ENCODE measurements at places on chromosomes 2 and 18.

DNA sequence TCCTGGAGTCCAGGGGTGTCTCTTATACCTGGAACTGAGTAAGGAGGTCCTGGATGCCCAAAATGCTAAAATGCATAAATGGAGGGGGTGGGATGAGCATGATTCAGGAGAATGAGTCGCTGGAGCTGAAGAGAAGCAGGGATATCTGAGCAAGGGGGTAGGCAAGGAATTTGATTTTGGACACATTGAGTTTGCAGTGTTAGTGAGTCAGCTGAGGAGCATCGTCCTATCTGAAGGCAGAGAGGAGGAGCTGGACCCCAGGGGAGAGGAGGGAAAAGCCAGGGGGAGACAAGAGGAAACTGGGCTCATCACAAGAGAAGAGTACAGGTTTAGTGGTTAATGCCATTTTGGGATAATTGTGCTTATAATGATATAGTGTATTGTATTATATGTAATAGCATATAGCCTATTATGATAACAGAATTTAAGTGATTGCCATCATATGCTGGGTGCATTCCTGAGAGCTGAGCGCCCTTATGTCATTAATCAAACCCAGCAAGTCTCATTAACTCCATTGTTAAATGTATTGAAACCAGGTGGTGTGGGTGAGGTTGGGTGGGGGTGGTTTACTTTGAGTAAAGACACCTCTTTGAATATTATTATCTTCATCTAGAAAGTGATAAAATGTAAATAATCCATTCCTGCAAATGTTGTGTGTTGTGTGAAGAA is 12.4 kb downstream of the EHD3 start:
- peak; percentile 24 for DNase-seq

DNA sequence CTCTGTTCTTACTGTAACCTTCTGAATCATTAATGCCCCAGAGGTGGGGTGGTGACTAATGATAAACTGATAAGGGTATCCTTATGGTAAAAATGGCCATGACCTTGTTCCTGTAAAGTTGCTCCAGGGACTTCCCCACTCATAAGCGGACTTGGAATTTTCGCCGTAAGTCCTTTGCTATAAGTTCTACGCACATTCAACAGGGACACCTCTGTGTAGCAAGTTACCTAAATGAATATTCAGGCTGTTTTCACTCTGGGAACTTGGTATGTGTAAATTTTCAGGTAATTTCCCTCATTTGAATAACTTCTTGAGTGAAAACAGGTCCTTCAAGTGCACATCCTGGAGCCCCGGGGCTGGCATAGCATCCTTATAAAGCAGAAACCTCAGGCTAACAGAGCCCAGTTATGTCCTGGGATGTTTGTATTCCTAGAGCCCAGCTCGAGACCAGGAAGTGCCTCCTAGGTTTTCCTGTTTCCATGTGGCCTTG is 9.4 kb upstream of the AGFG1 start:
- DNase-seq: peak; percentile 64

GRCh38 chr2:33347856-33348255 is 128.6 kb upstream of the RASGRP3 start:
- DNase-seq: no peak

GRCh38 chr18:78773819-78774218 is 205.8 kb upstream of the SALL3 start:
- DNase-seq: no peak

GRCh38 chr2:226066391-226066790 is 666.9 kb downstream of the NYAP2 start:
- no peak for DNase-seq

DNA sequence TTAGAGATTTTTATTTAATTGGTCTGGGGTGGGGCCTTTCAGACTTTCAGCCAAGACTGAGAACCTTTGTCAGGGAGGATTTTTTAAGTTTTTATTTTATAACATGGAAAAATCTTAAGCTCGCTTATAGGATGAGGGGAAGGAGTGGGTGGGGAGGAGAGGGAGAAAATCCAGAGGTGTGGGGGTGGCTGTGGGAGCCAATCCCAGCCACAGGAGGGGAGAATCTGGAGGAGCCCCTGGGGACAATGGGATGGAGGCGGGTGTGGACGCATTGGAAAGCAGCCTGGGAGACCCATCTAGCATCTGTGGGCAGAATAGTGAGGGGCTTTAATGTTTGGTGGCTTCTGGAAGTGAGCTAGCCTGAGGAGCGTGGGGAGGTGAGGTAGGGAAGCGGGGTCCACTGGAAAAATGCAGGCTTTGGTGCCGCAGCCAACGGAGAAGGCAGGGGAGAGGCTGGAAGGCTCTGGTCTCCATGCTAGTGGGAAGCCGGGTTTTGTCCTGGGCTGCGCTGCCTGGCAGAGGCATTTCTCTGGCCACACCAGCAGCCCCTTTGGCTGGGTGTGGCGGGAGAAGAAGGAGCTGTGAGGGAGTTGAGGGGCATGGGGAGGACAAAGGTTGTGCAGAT is 11.5 kb upstream of the INPP5D start:
- no peak for DNase-seq

- no peak for DNase-seq
Measured at GRCh38 chr2:217570394-217570793, 432.4 kb downstream of the TNS1 start.

DNA sequence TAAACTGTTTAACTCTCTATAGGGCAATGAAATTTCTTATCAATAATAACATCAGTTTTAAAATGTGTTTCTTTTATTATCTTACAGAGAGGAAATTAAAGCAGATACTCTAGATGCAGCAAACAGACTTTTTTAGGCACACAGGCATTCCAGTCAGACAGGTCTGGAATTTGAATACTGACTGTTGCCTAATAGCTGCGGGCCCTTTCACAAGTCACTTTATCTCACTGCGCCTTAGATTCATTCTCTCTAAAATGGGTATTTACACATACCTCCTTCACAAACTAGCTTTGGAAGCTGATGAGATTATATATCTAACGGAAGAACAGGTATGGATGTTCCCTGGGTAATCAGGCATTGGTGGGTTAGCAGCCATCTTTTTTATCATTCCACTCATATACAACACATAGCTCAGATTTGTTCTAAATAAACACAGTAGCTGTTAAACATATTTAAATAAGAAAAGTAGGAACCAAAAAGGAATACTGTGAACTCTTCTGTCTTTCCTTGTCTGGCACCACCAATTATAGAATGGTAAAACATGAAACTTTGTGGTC is 104.2 kb downstream of the LRP2 start:
- no peak for DNase-seq

DNA sequence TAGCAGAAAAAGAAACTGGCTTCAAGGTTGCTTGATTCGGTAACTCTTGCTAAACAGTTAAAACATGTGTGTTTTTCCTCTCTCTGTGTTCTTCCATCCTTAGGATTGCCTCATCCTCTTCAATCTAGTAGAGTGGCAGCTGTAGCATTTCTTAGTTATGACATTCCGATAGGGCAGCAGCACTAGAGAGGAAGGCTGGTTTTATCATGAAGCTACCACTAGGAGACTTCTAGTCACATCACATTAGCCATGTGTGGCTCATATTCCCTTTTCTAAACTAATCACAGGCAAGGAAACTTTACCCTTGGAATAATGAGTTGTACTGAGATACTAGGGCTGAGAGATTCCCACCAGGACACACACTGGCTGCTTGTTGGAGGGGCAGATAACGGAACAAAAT is 187.6 kb downstream of the DOK6 start:
- DNase-seq: no peak

DNA sequence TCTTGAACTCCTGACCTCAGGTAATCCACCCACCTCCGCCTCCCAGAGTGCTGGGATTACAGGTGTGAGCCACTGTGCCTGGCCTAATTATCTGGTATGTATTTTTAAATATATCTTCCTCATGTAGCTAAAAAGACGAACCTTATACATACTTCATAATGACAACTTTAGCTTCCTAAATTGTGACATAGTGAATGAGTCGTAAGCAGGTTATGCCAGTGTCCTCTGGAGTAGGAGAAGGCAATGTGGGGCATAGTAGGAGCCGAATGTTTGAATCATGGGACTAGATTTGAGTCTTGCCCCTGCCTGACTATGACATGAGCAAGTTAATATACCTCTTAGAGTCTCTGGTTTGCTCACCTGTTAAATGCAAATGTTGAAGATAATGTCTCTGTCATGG is 95.8 kb upstream of the FOSL2 start:
- DNase-seq: peak; percentile 59

DNA sequence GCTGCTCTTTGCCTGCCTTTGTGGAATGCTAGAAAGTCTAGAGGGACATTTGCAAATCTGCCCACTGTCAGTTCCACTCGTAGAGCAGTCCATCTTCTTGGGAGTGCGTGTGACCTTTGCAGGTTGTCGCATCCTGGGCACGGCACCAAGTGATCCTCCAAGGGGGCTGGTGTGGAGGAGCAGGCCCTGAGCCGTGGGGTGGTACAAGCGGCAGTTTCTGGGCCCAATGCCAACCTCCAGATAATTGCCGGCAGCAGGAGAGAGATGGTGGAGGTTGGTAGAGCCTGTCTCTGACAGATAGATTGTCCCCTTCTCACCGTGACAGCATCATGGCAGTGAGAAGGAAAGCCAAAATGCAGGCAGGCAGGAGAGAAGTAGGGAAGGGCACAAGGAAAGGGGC is 150.7 kb upstream of the SLC14A2 start:
- DNase-seq: no peak

DNA sequence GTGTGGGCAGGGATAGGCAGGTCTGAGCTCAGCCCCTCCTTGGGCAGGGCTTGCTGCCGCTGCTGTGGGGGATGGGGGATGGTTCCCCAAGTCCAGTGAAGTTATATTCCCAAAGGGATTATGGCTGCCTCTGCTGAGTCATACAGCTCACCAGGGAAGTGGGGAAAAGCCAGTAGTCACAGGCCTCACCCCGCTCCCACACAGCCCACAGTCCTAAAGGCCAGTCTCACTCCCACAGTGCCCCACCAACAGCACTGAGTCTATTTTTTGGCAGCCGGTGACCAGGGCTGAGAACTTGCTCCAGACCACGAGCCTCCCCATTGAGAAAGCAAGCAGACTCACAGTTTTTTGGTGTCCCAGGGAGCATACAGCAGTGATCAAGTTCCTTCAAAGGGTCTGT is 173.3 kb downstream of the OSR1 start:
- DNase-seq: peak; percentile 25

GRCh38 chr2:74694281-74694680 is 40.2 kb downstream of the SEMA4F start:
- no peak for DNase-seq

GRCh38 chr2:27356056-27356381 is 545 bp downstream of the GTF3C2 start:
- DNase-seq: peak; percentile 66

DNA sequence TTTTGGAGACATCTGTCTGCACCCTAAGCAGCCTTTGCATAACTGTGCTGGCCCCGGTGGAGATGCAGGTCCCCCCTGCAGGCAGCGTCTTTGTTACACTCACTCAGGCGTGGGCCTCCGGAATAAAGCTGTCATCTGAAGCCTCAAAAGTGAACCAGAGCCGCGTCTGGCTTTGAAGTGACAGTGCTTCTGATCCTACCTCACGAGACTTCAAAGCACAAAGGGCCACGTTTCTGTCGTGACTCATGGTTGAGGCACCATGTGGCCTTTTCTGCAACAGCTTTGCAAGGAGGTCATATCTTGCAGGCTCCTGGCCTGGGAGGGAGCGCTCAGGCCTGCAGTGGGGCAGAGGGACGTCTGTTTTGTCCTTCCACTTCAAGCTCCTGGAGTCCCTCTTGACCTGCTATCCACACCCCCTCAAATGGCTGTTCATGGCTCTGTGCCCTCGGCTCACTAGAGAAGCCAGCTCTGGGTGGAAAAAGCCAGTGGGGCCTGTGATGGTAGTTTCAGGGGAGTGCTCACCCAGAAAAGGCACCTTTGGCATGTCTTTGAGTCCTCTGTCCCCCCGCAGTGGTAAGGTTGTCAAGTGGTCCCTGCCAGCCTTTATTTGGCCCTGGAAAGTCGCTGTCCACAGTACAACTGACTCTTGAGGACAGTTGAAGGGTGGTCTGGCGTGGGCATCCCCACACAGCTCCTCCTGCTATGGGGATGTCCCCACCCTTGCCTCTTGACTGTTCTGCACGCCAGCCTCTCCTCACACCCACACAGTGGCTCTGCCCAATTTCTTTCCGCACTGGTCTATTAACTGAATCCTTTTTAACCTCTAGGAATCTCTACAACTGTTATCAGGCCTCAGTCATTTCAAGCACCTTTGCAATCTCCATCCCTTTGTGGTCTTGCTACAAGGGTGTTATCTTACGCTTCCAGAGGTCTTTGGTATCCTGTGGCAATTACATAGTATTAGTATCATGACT is 19.3 kb downstream of the GPR55 start:
- no peak for DNase-seq

All from A172 (cell line).